ENCODE measurements at places on chromosomes 6 and 20.

GRCh38 chr6:110738899-110739365 is 76.3 kb downstream of the CDK19 start:
- no peak for DNase-seq

DNA sequence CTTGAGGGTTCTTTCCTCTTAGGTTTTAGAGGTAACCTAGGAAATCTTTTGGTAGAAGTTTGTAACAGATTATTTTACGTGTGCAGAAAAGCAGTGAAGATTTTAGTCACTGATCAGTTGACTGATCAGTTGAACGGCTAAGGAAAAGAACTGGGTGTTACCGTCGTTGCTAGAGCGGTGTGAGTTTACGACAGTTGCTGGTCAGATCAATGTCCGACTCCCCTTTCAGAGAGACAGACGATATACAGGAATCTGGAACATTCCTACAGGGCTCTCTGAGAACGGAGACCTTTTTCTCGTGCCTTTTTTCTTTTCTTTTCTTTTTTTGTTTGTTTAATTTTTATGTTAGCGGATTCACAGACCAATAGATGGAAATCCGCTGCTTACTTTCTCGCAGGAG is 132.1 kb upstream of the ZNF184 start:
- DNase-seq: peak; percentile 36

DNA sequence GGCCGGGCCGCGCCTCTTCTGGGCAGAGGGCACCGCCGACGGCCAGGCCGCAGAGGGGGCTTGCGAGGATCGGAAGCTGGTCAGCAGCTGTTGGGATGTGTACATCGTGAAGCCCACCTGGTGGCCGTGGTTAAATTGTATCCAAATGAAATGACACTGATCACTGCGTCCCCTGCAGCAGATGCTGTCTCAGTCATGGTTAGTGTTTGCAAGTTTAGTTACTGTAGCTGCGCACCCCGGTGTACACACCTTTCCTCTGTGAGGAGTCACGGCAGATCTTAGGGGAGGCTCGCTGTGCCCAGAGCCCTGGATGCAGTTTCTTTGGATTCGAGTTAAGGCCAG is 653 bp downstream of the NAA20 start:
- DNase-seq: no peak

DNA sequence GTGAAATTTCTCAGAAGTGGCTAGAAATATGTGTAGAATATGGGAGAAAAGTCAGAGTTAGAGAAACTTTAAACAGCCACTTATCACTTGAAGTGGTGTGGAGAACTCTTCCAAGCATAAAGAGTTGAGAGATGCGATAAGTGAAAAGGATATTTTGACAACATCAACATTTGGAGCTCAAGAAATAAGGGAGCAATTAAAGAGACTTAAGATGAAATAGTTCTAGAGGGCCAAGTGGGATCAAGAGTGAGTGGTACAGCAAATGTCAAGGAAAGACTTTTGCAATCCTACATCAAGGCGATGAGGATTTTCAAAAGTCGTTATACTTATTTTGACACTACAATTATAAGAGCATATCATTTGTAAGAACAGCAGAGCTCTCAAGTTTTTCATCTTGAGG is 9.6 kb downstream of the RSPH4A start:
- DNase-seq: no peak

- no peak for DNase-seq
Measured at GRCh38 chr6:109202409-109203264, 107.3 kb downstream of the CEP57L1 start.

DNA sequence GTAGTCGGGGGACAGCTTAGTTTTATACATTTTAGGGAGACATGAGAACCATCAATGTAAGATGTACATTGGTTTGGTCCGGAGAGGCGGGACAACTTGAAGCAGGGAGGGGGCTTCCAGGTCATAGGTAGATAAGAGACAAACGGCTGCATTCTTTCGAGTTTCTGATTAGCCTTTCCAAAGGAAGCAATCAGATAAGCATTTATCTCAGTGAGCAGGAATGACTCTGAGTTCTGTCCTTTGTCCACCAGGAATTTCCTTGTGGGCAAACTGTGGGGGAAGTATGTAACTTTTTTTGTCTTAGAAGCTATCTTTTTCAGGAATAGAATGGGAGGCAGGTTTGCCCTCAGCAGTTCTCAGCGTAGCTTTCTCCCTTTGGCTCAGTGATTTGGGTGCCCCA is 1.4 kb downstream of the YTHDF1 start:
- no peak for DNase-seq

DNA sequence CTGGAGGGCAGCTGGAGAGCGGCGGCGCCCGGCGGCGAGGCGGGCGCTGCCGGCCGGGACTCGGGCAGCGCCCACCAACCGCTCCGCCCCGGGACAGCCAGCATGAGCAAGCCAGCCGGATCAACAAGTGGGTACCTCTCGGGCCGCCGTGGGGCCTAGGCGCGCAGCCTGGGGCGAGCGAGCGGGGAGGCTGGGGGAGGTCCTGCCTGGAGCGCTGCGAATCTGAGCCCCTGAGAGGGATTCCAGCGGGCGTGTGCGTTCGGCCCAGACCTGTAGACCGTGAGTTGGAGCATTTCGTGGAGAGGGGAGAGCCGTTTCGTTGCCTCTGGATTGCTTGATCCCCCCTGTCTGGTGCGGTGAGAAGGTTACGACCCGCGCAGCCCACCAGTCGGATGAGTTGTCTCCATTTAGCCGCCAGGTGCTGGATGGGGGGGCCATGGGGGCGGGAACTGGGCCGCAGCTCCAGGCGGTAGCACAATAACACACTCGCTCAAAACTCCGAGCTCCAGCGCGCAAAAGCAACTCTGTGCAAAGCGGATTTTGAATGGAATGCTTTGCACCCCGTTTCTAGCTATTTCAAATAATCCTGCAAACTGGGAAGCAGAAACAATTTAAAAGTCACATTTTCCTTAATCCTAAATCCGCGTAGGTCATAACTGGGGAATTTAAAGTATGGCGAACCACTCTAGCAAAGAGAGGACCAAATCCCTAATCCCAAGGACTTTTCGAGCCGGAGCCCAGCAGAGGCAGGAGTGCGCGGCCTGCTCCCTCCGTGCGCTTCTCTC is 1.0 kb downstream of the NR2E1 start:
- DNase-seq: no peak

GRCh38 chr6:44054721-44055559 is 72.3 kb downstream of the MRPL14 start:
- DNase-seq: no peak

DNA sequence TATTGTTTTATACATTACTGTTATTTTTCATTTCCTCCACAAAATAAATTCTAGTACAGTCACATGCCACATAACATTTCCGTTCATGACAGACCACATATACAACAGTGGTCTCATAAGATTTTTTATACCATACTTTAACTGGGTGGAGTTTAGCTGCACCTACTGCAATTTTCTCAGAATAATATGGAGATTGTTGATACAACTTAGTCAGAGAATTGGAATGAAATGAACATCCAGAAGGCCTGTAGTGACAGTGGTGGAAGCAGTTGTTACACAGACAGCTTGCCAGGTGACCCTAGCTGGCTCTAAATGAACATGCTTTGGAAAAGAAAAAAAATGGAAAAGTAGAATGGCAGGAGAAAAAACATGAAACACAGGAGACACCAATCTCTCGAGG is 183.2 kb upstream of the TCF21 start:
- no peak for DNase-seq

DNA sequence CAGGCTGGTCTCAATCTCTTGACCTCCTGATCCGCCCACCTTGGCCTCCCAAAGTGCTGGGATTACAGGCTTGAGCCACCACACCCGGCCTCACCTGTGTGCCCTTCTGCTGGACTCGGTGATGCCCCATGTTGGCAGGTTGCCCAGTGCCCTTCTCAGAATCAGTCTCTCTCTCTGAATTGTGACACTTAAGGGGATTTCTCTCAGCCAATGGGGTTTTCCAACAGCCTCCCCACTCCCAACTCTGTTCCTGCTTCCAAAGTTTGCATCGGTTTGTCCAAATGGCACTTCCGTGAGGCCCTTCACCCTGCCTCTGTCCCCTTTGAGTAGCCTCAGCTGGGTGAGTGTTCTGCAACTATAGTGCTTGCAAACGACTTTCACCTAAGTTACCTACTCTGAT is 3.1 kb upstream of the MRPS10 start:
- DNase-seq: no peak

DNA sequence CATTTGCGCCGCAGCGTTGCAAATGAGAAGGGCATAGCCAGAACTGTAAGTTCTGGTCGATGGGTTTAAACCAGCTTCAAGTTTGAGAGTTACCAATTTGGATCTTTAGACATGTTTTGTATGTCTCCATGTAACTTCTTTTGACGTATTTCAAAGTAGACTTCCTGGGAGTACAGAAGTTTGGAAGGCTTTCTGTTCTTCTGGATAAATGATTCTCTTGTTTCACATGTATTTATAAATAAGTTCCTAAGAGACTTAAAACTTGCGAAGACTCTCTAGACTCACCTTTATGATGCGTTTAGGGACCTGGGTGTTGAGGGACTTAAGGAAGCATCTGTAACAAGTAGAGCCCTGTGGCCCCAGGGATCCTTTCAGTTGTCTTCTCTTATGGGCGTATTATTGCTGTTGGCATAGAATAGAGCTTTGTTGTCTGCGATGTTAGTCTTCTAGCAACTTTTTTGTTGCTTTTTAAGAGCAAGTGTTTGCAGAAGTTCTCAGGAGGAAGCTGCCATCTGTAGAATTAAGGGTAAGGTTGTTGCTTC is 1.3 kb downstream of the CDYL start:
- peak; percentile 24 for DNase-seq

DNA sequence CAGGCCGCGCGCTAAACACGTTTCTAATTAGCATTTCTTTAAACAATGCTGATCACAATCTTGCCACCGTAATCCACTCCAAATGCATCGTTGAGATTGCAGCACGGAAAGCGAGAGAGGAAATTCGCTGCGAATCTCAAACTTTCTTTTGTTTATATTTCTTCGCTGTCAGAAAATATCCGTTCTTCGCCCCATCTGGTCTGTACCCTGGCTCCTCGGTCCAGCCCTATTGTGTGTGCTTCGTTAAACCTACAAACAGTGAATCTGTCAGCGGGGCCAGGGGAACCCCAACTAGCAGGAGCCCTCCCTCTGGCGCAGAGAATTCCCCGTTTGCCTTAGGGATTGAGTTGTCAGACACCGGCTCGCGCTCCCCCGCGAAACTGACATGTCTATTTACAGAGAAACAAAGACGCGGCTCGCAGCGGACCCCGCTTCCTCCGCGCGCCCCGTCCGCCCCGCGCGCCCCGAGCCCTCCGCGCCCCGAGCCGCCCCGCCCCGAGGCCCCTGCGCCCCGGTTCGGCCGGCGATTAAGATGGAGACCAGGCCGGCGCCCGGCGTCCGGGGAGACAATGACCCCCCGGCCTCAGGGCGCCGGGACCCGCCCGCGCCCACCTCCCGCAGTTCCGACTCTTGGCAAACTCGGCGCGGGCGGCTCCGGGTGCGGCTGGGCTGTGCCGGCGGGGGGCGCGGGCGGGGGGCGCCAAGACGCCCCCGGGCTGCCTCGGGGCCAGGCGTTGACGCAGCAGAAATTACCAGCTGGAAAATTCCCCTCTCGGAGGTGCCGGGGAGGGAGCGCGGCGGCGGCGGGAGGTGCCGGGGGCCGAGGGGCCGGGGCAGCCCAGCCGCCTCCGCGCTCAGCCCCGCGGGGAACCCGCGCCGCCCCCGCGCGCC is 874 bp downstream of the ZBTB46 start:
- DNase-seq: peak; percentile 67

- DNase-seq: no peak
Measured at GRCh38 chr20:3483784-3484183, 13.0 kb downstream of the ATRN start.

DNA sequence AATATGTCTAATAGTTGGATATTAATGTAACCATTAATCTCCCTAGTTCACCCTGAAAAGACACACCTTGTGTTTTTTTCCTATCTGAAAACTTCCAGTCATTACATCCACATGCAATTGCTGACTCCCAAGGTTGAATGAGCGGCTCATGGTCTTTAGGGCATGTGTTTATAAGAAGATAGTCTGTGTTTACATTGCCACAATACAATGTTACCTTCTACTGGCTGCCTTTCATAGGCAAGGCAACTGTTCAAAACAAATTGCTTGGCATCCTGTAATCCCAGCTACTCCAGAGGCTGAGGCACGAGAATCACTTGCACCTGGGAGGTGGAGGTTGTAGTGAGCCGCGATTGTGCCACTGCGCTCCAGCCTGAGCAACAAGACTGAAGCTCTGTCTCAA is 86.8 kb upstream of the SHLD1 start:
- DNase-seq: no peak

DNA sequence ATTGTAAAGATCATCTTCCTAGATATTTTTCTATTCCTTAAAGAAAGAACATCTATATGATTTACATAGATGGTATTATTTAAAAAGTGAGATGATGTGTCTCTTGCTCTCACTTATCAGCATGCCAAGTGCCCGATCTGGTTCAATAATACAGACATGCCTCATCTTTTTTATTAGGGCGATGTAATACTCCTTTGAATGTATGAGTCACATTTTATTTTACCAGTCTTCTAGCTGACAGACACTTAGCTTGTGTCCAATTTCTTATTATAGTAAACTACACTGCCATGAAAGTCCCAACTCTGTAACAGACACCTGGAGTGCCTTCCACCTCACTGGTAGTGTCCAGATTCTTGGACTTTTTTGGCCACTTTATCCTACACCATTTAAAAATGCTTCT is 586.6 kb upstream of the BTBD3 start:
- DNase-seq: no peak

GRCh38 chr6:31775633-31776484 is 1.3 kb downstream of the VWA7 start:
- no peak for DNase-seq

GRCh38 chr6:17967668-17968518 is 19.5 kb downstream of the KIF13A start:
- DNase-seq: peak; percentile 87

GRCh38 chr6:68134796-68135195 is 500.3 kb upstream of the ADGRB3 start:
- no peak for DNase-seq

- no peak for DNase-seq
Measured at GRCh38 chr6:136189104-136189503, 61.0 kb downstream of the MTFR2 start.

- DNase-seq: peak; percentile 7
Measured at GRCh38 chr6:144931172-144932035, 646.3 kb downstream of the UTRN start.

GRCh38 chr6:90289902-90290301 is 6.7 kb downstream of the BACH2 start:
- no peak for DNase-seq

GRCh38 chr20:53281557-53282117 is 309.5 kb downstream of the TSHZ2 start:
- no peak for DNase-seq

DNA sequence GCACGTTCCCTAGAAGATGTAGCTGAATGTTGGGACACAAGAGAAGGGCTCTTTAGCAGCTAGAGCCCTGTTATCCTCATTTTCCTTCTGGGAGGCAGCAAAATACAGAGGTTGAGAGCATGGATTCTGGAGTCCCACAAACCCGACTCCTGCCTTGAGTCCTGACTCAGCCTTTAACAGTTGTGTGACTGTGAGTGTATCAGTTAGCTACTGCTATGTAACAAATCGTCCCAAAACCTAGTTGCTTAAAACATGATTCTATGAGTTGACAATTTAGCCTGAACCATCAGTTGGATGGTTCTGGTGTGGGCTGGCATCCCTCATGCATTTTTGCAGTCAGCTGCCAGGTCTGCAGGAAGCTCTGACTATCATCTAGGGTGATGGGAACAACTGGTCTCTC is 54.6 kb downstream of the RBM38 start:
- no peak for DNase-seq

All from cerebellar cortex (tissue), 1 donor.